ENCODE measurements at places on chromosomes 5 and 9.

GRCh38 chr5:149388498-149389190, 9.6 kb upstream of the IL17B start:
- DNase-seq = no peak

DNA sequence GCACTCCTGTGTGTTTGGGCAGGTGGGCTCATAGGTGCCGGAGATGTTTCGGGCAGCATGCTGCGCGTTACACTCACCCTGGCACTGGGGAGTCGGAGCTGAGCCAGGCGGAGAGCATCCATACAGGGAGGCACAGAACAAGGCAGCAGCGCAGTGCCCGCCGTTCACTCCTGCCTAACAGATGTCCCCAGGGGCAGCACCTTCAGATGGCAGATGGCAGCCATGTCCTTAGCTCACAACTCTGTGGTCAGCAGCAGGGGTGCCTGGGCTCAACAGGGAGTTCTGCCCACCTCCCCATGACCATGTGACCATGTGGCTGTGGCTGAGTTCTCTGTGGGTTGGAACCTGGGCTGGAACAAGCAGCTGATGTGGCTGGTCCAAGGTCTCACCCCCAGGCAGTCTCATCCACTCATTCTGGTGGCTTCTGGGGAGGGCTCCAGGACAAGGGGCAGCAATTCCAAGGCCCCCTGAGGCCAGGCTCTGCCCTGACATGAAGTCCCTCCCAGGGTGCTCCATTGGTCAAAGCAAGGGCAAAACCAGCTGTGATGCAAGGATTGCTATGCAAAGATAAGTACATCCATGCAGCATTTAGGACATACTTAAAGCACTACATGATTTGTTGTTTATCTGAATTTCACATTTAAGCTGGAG, 64.2 kb downstream of the MRPL36 start:
- DNase-seq = no peak

DNA sequence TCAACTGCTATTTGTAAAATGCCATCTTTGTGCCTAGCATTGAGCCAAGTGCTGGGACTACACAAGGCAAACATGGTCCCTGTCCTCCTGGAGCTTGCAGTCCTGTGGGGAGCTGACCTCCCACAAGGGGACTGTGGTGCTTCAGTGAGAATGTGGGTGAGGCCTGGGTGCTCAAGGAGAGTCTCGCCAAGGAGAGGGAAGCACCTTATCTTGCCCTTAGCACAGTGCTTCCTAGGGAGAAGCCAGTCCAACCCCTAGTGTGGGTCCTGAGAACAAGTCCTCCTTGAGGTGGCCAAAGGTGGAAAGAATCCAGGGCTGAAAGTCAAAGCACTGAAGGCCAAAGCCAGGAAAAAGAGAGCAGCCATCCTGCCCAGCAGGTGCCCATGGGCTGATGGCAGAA, 31.1 kb upstream of the MVB12B start:
- no peak for DNase-seq

DNA sequence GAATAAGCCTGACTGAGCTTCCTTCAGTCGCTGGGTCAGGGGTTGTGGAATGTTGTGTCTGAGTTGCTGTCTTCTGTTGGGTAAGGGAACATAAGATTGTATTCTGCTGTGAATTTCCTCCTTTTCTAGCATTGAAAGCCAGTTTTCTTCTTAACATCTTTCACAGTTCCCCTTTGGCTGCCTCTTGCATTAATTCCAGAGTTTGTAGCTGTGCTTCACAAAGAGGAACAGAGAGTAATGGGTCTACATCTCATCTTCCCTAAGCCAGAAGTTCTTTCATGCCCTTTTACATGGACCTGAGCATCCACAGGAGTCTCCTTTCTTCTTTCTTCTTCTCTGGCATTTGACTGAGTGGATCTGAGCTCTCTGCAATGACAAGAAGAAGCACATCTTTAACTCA, 686.8 kb downstream of the KCTD16 start:
- no peak for DNase-seq

- peak; percentile 42 for DNase-seq
Measured at GRCh38 chr9:130240410-130241197, 25.0 kb upstream of the HMCN2 start.

DNA sequence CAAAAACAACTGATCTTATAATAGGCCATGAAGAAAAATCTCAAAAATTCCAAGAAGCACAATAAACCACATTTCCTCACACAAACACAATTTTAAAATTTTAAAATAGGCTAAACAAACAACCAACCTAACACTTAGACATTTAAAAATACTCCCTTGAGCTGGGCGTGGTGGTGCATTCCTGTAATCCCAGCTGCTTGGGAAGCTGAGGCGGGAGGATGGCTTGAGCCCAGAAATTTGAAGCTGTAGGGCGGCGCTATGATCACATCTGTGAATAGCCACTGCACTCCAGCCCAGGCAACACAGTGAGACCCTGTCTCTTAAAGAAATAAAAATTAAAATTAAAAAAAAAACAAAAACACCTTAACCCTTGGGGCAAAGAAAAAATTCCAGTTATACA, 36.9 kb upstream of the TESK1 start:
- DNase-seq = no peak

GRCh38 chr5:92505925-92506324, 1075.1 kb downstream of the NR2F1-AS1 start:
- DNase-seq = no peak

DNA sequence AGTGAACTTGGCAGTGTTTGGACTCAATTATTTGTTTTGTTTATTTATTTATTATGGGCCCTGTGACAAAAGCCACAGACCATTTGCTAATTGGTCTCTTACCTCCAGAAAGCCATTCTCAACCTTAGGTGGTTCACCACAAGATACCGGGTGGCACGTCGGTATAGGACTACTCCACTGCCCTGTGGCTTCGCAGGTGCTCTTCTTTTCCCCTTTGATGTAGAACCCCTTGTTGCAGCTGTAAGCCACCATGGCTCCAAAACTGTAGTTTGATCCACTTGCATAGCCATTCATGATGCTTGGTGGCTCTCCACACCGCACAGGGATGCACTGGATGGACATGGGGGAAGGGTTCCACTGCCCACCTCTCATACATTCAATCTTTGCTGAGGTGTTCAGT, 73.3 kb upstream of the TXNDC8 start:
- DNase-seq = no peak

DNA sequence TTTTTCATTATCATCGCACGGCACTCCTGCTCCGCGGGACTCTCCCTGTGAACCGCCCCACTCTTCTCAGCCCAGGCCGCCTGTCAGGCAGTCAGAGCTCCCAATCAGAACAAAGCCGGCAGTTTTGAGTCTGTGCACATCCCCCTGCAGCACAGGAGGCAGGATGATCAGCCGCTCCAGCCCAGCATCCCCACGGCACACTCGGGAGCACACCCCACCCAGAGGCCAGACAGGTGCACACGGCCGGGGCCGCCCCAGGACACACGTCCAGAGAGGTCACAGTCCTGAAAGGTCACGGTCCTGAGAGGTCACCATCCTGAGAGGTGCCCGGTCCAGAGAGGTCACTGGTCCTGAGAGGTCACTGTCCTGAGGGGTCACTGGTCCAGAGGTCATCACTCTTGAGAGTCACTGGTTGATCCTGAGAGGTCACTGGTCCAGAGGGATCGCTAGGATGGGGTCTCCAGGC, 8.4 kb downstream of the TPPP start:
- no peak for DNase-seq

- no peak for DNase-seq
Measured at GRCh38 chr5:23825196-23825595, 317.8 kb downstream of the PRDM9 start.

DNA sequence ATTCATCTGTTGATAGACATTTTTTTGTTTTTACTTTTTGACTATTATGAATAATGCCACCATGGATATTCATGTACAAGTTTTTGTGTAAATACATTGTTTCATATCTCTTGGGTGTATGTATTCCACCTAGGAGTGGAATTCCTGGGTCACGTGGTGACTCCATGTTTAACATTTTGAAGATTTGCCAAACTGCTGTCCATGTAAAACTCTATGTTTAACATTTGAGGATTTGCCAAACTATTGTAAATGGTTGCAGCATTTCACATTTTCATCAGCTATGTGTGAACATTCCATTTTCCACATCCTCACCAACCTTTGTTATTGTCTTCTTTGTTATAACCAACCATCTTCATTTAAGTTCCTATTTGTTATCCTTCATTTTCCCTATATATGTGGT, 12.2 kb downstream of the TMEFF1 start:
- no peak for DNase-seq

DNA sequence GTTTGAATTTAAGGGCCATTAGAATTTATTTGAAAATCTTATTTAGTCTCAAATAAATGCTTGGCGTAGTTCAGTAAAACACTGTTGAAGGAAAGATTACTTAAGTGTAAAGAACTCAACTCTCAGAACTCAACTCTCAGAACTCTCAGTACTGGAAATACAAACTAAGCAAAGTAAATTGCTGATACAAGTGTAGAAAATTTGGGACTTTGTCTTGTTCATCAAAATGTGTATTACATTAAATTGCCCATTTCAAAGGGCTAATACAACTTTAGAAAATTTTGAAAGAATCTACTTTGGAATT, 99.4 kb downstream of the CSNK1G3 start:
- no peak for DNase-seq

DNA sequence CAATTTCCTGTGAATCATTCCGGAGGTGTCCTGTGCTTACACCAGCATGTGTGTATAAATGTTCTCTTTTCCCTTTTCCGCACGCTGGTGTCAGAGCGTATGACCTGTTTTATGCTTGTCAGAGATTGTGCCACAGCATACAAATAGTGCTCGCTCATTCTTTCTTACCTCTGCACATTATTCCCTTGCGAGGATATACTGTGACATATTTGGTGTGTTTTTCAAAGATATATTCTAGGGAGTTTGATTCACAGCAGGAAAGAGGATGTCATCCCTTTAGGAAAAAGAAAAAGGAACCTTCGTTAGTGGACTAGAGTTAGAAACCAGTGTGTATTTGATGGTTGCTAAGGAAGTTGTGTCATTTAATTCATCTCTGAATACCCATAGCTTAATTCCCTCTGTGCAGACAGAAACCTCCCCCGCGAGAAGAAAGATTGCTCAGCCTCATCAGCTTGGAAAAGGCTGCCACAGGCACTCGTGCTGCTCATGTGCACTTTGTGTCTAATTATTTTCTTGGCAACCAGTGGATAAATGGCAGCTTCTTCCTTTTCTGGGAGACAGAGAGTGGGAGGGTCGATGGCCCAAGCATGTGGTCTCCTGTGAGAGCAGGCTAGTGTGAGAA, 14.7 kb upstream of the CCIN start:
- DNase-seq = no peak

GRCh38 chr9:76372336-76372735, 21.9 kb downstream of the RFK start:
- no peak for DNase-seq

GRCh38 chr5:9564752-9565151, 18.9 kb upstream of the SEMA5A start:
- no peak for DNase-seq

GRCh38 chr5:163379298-163380155, 57.9 kb upstream of the CCNG1 start:
- no peak for DNase-seq

GRCh38 chr9:127059030-127059429, 63.4 kb downstream of the ANGPTL2 start:
- DNase-seq = no peak

DNA sequence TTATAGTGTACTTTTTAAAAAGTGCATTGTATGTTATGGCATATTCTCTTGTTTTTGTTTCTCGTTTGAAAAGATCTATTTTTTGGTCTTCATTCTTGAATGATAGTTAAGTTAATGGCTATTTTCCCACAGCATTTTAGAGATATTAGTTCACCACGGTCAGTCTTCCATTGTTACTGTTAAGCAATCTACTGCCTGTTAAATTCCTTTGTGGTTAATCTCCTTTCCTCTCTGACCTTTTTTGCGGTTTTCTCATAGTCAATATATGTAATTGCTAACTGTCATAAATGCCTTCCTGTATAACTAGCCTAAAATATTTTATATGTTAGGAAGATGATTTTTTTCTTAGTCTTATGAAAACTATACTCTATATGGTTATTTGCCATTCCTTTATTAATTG, 250.8 kb upstream of the FBXL7 start:
- no peak for DNase-seq

DNA sequence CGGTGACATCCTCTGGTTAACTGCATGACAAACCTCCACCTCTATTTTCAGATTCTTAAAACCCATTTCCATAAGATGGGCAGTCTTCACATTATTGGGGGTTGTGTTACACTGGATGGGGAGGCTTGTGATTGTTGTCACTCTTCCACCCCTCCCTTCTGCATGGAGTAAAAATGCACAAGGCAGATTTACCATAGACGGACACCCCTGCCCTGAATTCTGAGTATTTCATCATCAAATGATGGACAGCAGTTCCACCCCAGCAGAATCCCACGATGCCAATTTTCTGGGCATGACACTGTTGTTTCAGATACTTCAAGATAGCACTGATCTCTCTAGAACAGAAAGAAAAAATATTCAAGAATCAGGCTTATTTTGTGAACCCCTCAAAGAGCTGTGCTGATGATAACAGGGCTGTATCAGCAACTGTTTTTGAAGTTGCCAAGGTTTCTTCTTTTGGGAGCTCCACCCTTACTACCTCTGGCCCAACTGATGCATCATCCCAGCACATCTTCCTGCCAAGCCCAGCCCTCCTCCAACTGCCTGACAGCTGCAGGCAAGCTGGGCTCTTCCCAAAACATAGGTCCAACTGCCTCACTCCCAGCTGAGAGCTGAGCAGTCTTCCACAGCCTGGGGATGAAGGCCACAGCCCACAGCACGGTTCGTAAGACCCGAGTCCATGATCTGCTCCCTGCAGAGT, 21.4 kb downstream of the CMBL start:
- DNase-seq = no peak

- no peak for DNase-seq
Measured at GRCh38 chr5:116702776-116703175, 128.2 kb upstream of the SEMA6A start.

DNA sequence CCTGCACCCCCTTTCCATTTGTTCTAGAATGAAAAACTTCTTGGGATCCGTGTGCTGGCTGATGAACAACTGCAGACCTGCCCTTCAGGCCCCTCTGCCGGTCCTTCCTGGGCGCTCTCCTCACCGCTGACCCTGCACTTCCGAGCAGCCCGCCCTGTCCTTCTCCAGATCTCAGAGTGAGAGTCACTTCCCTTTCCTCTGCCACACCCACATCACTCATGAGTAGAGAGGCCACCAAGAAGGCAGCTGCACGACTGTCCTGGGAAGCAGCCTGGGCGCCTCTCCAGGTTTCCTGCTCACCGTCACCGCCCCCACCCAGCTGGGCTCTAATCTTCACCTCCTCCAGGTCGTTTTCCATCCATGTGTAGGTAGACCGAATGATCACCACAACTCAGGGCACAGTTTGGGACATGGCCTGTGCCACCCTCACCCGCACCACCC, 35.0 kb upstream of the NSMF start:
- DNase-seq = no peak

All from CD4-positive, alpha-beta T cell treated with Interleukin-15 for 4 hours (primary cell).